ENCODE measurements at places on chromosomes 2 and 18. TPM values are rescaled to one million over a fixed set of nuclear protein-coding genes. Genes with fewer than 3 reads are reported as not detected.

GRCh38 chr18:63788447-63789096 is 13.4 kb downstream of the SERPINB7 start:
- no peaks in the 10 kb centered on the region for H3K36me3 ChIP-seq
- no peak overlapping the region for H3K4me3 ChIP-seq
- no peak for DNase-seq
- H3K27me3 ChIP-seq, result no peaks in the 10 kb centered on the region

GRCh38 chr2:144426355-144426754 is 93.6 kb downstream of the ZEB2 start:
- H3K4me1 ChIP-seq, result no peaks in the 10 kb centered on the region
- H3K27ac ChIP-seq, result no peak overlapping the region
- no peak for DNase-seq
- H3K36me3 ChIP-seq, result no peaks in the 10 kb centered on the region
- no peaks in the 10 kb centered on the region for H3K27me3 ChIP-seq
- no peak overlapping the region for H3K4me3 ChIP-seq

DNA sequence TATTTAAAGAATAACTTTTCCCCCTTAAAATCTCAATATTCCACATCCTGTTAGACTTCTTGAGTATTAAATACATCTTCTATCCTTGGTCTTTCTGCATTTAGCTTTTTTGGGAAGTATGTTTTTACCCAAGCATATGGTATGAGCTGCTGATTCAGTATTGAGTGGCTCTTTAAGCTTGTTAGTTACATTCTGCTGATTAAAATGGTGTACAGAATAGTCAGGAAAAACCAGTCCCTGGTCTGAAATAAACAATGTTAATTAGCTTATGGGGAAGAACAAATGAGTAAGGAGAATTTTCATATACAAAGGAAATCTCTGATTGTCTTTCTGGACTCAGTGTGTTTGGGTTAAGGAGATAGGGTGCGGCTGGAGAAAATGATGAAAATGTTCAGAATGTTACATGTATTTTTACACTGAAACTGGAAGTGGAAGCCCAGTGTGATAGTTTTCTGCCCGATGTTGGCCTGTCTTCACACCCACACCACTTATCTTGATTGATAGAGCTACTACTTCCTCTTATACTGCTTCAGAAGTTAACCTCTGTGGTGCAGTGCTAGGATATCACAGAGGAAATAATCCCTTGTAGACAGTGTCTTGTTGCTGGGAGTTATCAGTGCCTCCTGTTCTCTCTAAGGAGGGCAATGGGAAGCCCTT is 84.0 kb downstream of the MSH2 start:
- DNase-seq, result no peak
- no peaks in the 10 kb centered on the region for H3K4me1 ChIP-seq
- no peaks in the 10 kb centered on the region for H3K27me3 ChIP-seq
- H3K4me3 ChIP-seq, result no peak overlapping the region
- no peaks in the 10 kb centered on the region for H3K36me3 ChIP-seq

The UBE2E3 gene
- 58.7 TPM for total RNA-seq

- DNase-seq, result no peak
- no peak overlapping the region for H3K27ac ChIP-seq
- no peaks in the 10 kb centered on the region for H3K36me3 ChIP-seq
- H3K4me1 ChIP-seq, result no peaks in the 10 kb centered on the region
Observed at GRCh38 chr2:117631152-117631945, 183.1 kb upstream of the DDX18 start.

The SLC11A1 gene
- 7.4 TPM for total RNA-seq

- H3K4me3 ChIP-seq, result no peak overlapping the region
- peaks cover 4% of the 10 kb centered on the region for H3K4me1 ChIP-seq
- no peaks in the 10 kb centered on the region for H3K27me3 ChIP-seq
- no peaks in the 10 kb centered on the region for H3K36me3 ChIP-seq
- peak overlapping the region; percentile 15 for H3K27ac ChIP-seq
Observed at GRCh38 chr2:39920307-39920801, 141.3 kb upstream of the THUMPD2 start.

- H3K4me1 ChIP-seq, result no peaks in the 10 kb centered on the region
- no peak overlapping the region for H3K4me3 ChIP-seq
- no peaks in the 10 kb centered on the region for H3K36me3 ChIP-seq
- H3K27me3 ChIP-seq, result no peaks in the 10 kb centered on the region
Observed at GRCh38 chr18:51692612-51693011, 495.1 kb upstream of the MEX3C start.

The SP140 gene
- 0.97 TPM for total RNA-seq

DNA sequence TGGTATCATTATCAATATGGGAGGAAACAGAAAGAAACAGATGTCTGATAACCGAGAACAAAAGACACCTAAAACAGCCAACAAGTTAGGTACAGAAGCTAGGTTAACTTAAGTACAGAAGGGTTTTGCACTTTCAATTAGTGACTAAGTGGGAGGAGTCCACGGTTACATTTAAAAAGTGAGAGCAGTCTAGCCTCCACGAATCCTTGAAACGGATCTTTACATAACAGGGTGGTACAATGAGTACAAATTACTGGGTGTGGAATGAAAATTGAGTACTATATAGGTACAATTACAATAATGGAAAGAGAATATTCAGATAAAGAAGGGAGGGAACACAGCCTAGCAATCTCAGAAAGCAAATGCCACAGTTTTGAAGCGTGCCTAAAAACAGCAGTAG is 76.6 kb downstream of the TLK1 start:
- peaks cover 4% of the 10 kb centered on the region for H3K4me1 ChIP-seq
- H3K27ac ChIP-seq, result no peak overlapping the region
- no peak for DNase-seq
- H3K4me3 ChIP-seq, result no peak overlapping the region
- no peaks in the 10 kb centered on the region for H3K27me3 ChIP-seq
- H3K36me3 ChIP-seq, result no peaks in the 10 kb centered on the region

- DNase-seq, result no peak
- H3K27ac ChIP-seq, result peak overlapping the region; percentile 59
- H3K27me3 ChIP-seq, result no peaks in the 10 kb centered on the region
Observed at GRCh38 chr18:22827741-22828140, 105.4 kb upstream of the RBBP8 start.

The CD207 gene
- total RNA-seq, result 2.9 TPM

The SPP2 gene
- total RNA-seq, result not detected

GRCh38 chr2:166568409-166568808 is 74.4 kb upstream of the SCN7A start:
- H3K36me3 ChIP-seq, result no peaks in the 10 kb centered on the region
- no peak for DNase-seq
- H3K4me3 ChIP-seq, result no peak overlapping the region
- no peak overlapping the region for H3K27ac ChIP-seq
- H3K27me3 ChIP-seq, result no peaks in the 10 kb centered on the region

DNA sequence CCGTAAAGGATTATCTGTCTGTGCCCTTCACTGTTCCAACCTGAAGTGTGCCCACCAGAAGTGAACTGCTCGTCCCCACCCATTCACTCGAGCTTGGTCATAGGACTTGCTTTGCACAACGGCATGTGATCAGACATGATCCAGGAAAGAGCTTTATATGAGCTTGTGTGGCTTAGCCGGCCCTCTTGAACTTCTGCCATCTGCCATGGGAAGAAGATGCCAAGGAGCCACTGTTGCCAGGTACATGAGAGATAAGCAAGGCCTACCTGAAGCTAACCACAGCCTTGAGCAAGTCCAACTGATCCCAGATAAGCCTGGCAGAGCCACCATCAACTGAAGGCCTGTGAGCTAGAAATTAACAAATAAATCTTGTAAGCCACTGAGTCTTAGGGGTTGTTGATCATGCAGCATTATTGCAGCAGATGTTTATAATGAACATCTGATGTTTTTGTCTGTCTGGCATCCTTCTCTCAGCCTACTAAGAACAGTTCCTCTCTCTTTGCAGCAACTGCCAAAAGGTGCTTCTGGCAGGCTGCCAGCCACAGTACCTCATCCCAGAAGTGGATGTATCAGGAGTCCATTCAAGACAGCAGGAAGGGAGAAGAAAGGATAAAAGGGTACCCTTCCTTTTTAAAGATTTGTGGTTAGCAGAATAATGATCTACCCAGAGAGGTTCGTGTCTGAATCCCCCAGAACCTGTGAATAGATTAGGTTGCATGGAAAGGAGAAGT is 16.8 kb downstream of the DBI start:
- H3K4me3 ChIP-seq, result no peak overlapping the region
- H3K4me1 ChIP-seq, result no peaks in the 10 kb centered on the region
- no peaks in the 10 kb centered on the region for H3K27me3 ChIP-seq
- no peak for DNase-seq
- H3K27ac ChIP-seq, result no peak overlapping the region

The CLIP4 gene
- total RNA-seq, result 42.1 TPM

DNA sequence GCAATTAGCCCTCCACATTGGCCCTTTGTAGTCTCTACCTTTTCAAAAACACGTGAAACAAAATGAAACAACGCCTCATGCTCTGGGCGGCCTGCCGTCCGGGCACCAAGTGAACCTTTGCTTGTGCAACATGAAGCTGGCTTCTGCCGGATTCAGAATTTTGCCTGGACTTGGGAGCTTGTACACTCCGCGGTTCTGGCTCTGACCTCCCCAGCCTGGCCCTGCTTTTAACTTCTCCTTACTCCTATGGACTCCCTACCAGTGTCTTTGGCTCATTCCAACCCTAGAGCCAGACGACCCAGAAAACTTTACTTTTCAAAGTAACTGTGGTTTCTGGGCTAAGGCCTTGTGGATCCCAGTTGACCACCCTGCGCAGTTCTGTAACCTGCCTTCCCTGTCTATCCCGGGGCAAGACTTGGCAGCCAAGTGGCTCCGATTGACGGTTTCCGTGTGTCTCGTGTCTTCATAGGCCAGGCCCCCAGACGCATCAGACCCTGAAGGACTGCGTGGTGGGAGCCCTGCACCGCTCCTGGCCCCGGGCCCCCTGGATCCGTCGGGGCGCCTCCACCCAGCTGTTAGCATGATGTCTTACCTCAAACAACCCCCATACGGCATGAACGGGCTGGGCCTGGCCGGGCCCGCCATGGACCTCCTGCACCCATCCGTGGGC is 1.9 kb downstream of the OTX1 start:
- no peaks in the 10 kb centered on the region for H3K36me3 ChIP-seq
- no peak overlapping the region for H3K27ac ChIP-seq
- peaks cover 45% of the 10 kb centered on the region for H3K27me3 ChIP-seq

All from uterus (tissue), 4 donors.